A549 (cell line): ENCODE measurements at places on chromosomes 7 and 10.

- no peak for DNase-seq
Observed at GRCh38 chr10:107899075-107899474, 734.6 kb upstream of the SORCS1 start.

DNA sequence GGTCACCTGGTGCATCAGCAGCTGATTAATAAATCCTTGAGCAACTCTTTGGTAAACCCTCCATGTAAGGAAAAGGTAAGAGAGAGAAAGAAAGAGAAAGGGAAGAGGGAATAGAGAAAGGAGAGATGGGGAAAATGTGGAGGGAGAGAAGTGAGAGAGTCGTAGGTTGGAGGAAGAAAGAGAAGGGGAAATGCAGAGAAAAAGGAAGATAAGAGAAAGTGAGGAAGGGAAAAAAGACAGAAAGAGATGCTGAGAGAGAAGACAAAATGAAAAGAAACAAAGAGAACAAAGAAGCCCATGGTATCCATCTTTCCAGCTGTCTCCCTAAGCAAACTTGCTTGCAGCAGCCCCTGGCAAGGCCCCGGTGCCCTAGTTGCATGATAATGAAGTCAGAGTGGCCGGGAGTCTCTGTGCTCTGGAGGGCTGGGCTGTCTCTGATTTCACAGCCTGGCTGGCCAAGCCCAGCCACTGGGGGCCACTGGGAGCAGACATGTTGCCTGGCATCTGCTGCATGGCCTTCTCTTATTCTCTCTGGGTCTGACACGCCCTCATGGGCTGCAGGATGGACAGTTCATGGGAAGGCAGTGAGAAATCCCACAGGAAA is 48.4 kb downstream of the PRR15 start:
- no peak for DNase-seq

GRCh38 chr10:133307776-133308420 is 774 bp downstream of the TUBGCP2 start:
- peak; percentile 86 for DNase-seq

- no peak for DNase-seq
Observed at GRCh38 chr7:20513897-20514296, 101.6 kb upstream of the ABCB5 start.

- peak; percentile 39 for DNase-seq
Observed at GRCh38 chr10:63217120-63217605, 84.0 kb downstream of the NRBF2 start.

GRCh38 chr10:105647354-105647753 is 1006.3 kb downstream of the SORCS3 start:
- DNase-seq, result no peak

GRCh38 chr10:105872665-105873064 is 1231.6 kb downstream of the SORCS3 start:
- no peak for DNase-seq

GRCh38 chr10:122494833-122495232 is 33.5 kb downstream of the HTRA1 start:
- no peak for DNase-seq

DNA sequence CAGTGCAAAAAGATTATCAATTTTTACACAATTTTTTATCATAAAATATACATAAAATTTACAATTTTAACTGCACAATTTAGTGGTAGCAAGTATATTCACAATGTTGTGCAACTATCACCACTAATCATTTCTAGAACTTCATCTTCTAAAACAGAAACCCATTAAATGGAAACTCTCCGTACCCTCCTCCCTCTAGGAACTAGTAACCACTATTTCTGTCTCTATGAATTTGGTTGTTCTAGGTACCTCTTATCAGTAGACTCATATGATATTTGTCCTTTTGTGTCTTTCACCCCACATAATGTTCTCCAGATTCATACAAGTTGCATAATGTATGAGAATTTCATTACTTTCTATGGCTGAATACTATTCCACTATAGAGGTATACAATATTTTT is 73.5 kb downstream of the HERC4 start:
- no peak for DNase-seq

GRCh38 chr10:31749301-31749700 is 179.3 kb downstream of the ARHGAP12 start:
- no peak for DNase-seq

DNA sequence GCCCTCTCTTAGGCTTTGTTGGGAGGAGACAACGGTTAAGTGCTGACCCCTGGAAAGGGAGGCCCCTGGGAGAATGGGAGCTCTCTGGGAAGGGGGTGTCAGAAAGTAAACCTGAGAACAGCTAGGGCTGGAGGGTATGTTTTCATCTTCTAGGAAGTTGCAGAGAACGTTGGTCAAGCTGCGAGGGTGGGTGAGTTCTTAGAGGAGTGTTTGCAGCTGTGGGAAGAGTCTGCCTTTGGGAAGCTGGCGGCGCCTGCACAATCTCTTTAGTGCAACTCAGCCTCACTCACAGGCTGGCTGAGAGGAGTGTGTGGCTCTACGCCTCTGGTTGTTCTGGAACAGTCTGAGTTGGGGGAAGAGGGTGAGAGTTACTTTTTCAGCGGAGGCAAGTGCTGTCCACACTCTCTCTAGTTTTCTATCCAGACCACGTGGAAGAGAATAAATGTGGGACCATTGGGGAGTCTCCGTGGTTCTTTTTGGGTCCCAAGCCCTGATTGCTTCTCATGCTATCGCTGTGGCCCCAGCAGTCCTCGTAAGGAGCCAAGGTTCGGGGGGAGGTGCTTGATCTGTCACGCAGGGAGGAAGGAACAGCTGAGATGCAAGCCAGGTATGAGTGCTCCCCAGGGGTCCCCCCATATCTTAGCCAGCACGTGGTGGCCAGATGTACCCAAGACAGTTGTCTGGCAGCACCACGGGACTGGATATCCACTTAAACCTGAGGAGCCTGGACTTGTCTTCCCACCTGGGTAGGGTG is 237.2 kb downstream of the BUB3 start:
- no peak for DNase-seq

GRCh38 chr7:1532456-1533254 is 2.2 kb downstream of the MAFK start:
- peak; percentile 86 for DNase-seq

DNA sequence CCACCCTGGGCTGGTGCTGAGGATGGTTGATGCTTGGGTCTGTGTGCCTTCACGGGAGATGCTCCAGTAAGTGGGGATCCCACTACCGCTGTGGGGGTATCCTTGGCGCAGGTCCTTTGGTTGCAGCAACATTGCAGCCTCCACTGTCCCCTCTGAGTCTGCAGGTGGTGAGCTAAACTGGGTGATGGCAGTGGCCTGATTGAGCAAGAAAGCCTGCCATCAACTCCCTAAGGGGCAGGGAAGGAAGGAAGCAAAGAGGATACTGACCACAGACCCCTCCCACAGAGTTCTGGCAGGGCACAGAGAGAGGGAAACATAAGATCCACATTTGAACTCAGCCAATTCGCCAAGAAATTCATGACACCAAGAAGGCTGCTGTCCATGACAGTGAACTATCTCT is 43.2 kb downstream of the MYO1G start:
- DNase-seq, result no peak

GRCh38 chr10:124447751-124448466 is 1.9 kb downstream of the NKX1-2 start:
- no peak for DNase-seq

- no peak for DNase-seq
Observed at GRCh38 chr7:128839751-128840177, 9.6 kb downstream of the FLNC start.

DNA sequence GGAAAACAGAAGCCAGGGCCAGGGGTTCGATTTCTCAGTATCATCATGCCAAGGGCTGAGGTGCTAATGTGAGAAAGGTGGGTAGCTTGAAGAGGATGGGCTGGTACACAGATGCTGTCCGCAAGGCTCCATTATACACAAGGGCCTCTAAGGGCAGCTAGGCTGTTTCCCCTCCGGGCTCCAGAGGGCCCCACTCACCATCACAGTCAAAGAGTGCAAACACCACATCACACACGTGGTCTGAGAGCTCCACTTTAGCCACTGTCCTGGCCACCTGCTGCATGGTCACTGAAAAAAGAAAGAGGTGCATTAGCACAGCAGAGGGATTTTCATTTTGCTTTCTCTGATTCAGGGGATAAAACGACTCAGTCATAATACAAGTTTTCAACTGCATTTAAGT is 20.9 kb upstream of the DNAJB12 start:
- DNase-seq, result no peak

DNA sequence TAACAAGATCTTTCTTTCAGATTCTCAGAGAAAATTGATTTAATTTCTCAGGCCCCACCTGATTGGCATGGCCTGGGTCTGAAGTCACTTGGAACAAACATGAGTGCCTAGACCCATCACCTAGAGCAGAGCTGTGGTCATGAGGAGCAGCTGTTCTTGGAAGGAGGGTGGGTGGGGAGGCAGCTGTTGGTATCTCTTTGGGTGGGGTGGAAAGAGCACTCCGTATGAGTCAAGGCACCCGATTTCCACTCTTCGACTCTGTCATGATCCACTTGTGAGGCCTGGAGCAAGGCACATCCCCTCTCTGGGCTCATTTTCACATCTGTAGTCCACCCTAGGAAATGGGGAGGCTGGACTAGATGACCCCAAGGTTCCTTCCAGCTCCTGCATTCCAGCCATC is 156.7 kb downstream of the C10orf105 start:
- DNase-seq, result no peak

DNA sequence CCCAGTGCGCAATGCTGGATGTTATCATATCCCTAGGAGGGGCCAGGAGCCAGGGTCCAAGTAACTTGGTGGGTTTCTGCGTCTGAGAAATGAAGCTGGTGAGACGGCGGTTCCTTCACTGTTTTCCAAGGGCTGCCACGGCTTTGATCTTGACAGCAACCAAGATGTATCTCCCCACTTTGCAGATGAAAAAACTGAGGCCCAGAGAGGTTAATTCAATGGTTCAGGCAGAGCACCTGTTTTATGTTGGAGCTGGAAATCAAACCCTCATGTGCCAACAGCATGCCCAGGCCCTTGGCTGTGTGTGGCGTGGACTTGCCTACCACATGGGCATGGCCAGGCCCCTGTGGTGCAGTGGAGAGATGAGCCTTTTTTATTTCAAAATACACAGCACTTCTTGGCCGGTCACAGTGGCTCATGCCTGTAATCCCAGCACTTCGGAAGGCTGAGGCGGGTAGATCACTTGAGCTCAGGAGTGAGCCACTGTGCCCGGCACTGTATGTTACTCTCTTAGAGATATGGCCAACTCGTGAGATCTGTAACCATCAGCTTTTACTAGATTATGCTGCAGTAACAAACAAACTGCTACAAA is 225.2 kb upstream of the SH2B2 start:
- no peak for DNase-seq

- no peak for DNase-seq
Observed at GRCh38 chr7:83861876-83862275, 212.9 kb upstream of the SEMA3E start.

- no peak for DNase-seq
Observed at GRCh38 chr10:121195524-121195910, 344.4 kb downstream of the WDR11 start.

- no peak for DNase-seq
Observed at GRCh38 chr7:40722242-40722641, 587.4 kb downstream of the SUGCT start.

- no peak for DNase-seq
Observed at GRCh38 chr7:54392935-54393334, 149.2 kb upstream of the VSTM2A start.

DNA sequence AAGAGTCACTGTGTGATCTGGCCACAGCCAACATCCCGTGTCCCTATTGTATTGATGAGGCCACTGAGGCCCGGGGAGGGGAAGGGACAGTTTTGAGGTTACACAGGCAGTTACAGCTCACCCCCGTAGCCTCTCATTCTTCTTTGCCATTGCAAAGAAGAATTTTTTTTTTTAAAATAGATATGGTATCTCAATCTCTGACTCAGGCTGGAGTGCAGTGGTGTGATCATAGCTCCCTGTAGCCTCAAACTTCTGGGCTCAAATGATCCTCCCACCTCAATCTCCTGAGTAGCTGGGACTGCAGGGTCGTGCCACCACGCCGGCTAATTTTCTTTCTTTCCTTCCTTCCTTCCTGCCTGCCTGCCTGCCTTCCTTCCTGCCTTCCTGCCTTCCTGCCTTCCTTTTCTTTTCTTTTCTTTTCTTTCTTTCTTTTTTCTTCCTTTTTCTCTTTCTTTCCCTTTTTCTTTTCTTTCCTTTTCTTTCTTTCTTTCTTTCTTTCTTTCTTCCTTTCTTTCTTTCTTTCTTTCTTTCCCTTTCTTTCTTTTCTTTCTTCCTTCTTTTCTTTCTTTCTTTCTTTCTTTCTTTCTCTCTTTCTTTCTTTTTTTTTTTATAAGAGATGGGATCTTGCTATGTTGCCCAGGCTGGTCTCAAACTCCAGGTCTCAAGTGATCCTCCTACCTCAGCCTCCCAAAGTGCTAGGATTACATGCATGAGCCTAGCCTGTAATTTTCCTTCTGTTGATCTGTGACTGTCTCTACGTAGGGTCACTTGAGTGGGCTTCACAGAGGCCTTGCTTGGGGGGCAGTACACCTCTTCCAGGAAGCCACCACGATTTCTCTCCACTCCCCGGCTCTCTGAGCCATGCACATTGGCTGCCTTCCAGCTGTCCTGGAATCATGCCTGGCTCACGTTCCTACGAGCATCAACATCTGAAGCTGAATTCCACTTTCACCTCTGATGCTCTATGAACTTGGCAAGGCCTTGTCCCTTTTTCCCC is 31.3 kb downstream of the TMEM270 start:
- DNase-seq, result no peak

GRCh38 chr7:70935854-70936253 is 196.1 kb upstream of the GALNT17 start:
- no peak for DNase-seq

- no peak for DNase-seq
Observed at GRCh38 chr10:78559661-78560340, 509.0 kb upstream of the ZMIZ1 start.

DNA sequence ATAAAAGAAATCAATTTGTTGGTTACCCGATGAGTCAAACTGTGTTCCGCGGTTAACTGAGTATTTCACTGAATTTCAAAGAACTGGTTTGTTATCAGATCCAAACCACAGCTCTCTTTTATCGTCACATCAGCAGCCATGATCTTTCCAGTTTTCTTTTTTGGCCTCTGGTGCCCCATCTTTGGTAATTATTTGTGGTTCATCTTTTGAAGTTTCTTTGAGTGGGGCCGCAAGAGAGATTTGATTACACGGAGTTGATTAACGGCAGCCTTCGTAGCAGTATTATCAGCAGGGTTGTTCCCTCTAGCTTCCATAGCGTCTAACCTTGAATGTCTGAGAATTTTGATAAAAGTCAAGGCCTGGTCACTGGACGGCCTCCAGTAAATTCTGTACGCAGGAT is 154.9 kb upstream of the TNRC18 start:
- DNase-seq, result no peak

GRCh38 chr10:44384601-44385025 is 284 bp downstream of the CXCL12 start:
- no peak for DNase-seq

DNA sequence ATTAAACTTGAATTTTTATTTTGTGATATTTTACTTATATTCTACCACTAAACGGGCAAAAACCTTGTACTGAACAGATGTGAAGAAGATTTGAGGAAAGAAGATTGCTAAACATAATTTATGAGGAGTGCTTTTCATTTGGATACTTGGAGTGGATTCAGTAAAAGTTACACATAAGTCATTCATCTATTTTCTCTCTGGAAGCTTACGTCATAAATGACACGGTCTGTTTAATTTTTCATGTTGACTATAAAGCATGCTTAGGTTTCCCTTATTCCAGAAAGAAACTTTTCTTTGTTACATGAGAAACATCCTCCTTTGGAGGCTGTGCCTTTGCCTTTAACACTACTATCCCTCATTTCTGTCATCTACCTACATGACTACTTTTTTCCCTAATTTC is 53.9 kb downstream of the TFEC start:
- no peak for DNase-seq
